Smooth muscle cell of the brain vasculature (primary cell): ENCODE measurements at places on chromosomes 6 and 20.

GRCh38 chr6:69937402-69938136 is 71.2 kb downstream of the COL19A1 start:
- DNase-seq, result no peak

DNA sequence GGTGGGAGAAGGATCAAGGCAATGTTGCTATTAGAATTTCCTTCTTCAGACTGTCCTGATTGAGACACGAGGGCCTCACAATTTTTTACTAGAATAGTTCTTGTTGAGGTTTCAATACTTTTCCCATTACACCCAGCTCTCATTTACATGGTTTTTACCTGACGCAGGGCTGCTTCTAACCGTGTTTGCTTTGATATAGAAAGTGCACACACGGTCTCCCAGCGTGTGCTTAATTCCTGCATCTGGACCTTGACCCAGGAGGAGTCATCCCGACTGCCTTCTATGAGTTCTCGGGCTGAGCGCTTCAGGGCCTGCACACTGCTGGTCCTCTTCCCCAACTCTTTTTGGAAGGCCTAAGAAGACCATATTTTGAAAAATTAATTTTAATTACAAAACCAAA is 160.2 kb downstream of the DST start:
- no peak for DNase-seq

DNA sequence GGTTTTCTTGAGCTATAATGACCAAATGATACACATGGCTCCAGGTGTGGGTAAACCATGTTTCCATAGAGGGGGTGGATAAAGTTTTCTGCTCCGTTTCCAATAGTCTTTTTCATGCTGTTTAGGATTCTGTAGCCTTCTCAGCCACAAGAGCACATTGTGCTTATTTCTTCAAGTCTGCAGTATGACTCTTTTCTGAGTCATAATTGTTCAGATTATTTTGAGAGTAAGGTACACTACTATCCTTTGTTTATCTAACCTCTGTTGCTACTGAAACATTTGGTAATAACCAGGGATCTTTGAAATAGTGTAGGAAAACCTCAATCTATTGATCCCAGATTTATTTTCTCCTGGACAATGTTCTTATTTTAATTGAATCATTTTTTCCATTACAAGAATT is 247.9 kb upstream of the BMP2 start:
- DNase-seq, result peak; percentile 29

GRCh38 chr20:35669681-35670080 is 5.0 kb upstream of the CPNE1 start:
- no peak for DNase-seq

DNA sequence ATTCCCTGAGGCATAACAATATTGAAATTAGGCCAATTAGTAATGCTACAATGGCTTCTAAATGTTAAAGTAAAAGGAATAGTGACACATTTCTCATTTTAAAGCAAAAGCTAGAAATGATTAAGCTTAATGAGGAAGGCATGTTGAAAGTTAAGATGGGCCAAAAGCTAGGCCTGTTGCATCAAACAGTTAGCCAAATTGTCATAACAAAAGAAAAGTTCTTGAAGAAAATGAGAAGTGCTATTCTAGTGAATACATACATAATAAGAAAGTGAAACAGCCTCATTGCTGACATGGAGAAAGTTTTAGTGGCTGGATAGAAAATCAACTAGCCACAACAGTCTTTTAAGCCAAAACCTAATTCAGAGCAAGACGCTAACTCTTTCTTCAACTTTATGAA is 12.9 kb downstream of the OR2A4 start:
- no peak for DNase-seq

DNA sequence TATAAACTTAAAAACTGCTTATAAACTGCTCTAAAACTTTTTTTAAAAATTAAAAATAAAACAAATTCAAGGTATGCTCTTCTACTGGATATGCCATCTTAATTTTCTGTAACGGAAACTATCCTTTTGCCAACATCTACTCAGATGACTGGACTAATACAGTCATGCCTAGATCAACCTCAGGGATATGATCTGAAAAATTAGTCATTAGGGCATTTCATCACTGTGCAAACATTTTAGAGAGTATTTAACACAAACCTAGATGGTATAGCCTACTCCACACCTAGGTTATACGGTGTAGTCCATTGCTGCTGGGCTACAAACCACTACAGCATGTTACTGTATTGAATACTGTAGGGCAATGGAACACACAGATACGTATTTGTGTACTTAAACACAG is 64.8 kb downstream of the TRIM27 start:
- DNase-seq, result no peak

DNA sequence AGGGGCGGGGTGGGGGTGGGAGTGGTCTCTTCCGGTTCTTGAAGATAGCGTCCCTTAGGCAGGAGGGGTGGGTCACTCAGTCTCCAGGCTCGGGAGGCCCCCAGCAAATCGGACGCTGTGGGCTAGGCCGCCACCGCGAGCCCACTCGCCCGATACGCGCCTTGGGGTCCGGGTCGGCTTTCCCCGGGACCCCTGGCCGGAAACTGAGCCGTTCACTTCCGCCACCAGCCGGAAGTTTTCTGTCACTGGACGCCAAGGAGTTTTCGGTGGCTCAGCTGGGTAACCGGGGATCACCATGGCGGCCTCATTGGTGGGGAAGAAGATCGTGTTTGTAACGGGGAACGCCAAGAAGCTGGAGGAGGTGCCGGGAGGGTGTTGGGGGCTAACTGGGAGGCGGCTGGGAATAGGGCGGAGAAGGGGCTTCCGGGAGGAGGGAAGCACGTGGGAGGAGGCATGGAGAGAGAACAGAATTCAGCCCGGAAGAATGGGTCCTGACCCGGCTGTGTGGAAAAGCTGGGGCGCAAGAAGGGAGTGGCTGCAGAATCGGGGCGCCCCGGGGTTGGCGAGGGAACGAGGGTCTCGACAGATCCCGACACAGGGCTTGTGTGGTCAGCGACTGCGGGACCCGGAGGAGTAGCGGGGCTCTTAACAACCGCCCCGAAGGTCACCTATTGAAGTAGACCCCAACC is at the start of gene ITPA:
Gene ITPA, plus strand, starts transcription at position 242 of the 689 bp plus-strand sequence. Its CDS starts 54 bp downstream, at position 296.
- DNase-seq, result no peak

- DNase-seq, result no peak
These were observed 17.0 kb downstream of the TFAP2A start for GRCh38 chr6:10397756-10398445.

DNA sequence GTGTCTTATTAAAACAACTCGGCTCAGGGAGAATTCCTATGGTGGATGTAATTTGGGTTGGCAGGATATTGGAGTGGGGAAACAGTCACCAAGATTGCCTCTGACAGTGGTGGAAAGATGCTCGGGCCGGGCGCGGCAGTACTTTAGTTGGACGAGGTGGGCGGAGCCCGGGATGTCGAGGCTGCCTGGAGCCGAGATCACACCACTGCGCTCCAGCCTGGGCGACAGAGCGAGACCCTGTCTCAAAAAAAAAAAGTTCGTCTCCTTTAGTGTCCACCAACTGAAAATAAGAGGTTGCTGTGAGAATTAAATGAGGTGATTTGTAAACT is 621 bp downstream of the NOL7 start:
- no peak for DNase-seq

DNA sequence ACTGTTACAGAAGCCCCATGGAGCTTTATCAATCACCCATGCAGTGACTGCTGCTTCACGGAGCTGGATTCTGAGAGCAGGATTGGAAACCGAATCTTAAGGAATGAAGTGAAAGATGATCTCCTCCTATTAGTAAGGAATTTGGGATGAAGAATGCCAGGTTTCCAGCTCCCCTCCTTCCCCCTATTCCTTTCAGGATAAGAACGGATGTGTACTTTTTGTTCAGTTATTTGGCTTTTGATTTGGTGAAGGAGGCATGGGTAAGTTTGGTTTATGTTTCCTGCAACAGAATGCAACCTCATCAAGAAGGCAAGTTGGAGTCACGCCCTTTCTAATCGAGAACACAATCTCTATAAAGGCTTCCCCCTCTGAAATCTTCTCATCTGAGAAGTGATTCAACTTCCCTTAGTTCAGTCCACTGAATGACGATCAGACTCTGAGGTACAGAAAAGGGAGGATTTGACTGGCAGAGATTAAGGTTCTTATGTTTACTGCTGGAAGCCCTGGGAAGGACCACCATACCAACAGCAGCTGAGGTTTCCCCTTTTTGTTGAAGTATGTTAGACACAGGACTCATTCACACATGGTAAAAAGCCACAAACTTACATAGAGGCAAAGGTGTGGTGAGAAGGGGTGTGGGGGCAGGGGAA is 5.5 kb downstream of the ELMO2 start:
- no peak for DNase-seq

DNA sequence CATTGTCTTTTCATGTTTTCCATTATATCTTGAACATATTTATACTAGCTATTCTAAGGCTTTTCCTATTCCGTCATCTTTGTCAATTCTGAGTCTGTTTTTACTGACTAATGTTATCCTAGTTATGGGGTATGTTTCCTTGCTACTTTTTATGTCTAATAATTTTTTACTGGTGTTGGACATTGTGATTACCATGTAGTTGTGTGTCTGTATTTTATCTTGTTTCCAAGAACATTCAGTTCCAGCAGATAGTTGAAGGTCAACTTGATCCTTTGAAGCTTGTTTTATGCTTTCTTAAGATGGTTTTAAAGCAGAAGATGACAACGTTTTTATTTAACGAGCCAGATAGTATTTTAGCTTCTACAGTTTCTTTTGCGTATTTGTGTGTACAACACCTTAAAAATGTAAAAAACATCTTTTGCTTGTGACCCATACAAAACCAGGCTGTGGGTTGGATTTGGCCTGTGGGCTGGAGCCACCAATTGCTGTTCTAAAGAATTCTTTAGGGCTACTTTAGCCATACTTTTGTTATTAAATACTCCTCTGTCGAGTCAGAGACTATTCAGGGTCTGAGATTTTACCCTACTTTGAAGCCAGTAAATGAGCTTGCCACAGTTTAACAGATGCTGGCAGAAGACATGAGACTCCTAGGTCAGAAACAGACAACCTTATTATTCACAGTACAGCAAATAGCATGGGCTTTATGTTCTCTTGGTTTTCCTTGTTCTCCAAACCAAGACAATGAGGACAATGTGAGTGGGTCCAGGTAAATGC is 38.7 kb upstream of the REV3L start:
- no peak for DNase-seq

GRCh38 chr20:35561268-35561667 is 19.4 kb downstream of the ERGIC3 start:
- DNase-seq, result no peak

DNA sequence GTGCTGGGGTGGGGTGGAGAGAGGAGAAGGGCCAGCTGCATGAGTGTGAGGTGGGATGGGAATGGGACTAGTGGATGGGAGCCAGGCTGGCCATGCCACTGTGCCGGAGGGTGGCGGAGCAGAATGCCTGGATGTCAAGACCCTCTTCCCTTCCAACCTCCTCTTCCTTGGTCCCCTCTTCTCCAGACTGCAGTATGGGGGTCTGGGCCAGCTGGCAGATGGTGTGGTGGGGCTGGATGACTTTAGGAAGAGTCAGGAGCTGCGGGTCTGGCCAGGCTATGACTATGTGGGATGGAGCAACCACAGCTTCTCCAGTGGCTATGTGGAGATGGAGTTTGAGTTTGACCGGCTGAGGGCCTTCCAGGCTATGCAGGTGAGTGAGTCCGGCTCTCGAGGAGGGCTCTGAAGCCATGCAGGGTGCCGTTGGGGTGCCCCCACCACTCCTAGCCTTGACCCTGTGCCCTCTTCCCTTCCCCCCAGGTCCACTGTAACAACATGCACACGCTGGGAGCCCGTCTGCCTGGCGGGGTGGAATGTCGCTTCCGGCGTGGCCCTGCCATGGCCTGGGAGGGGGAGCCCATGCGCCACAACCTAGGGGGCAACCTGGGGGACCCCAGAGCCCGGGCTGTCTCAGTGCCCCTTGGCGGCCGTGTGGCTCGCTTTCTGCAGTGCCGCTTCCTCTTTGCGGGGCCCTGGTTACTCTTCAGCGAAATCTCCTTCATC is 7.7 kb downstream of the DDR1 start:
- no peak for DNase-seq

GRCh38 chr20:44357555-44358125 is 2.1 kb downstream of the HNF4A start:
- DNase-seq, result no peak

- peak; percentile 44 for DNase-seq
These were observed 358.0 kb upstream of the CITED2 start for GRCh38 chr6:139732451-139732850.

GRCh38 chr20:51313358-51313827 is 229.1 kb downstream of the NFATC2 start:
- no peak for DNase-seq

- DNase-seq, result no peak
These were observed 199.7 kb downstream of the SOD2 start for GRCh38 chr6:159493231-159493897.

- no peak for DNase-seq
These were observed 38.2 kb upstream of the IER3 start for GRCh38 chr6:30782425-30783014.

DNA sequence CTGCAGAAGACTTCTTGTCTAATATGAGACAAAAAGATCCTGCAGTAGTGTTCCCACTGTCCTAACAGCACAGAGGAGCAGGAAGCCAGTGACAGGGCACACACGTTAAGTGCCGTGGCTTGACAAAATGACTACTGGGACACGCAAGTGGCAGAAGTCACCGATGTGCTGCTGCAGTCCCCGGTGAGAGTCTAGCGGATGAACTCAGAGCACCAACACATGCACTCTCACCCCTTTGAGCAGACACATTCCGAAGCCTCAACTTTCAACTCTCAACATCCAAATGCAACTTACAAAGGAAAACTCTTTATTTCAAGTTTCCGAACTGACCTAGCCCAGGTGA is 898 bp downstream of the LAMA4 start:
- no peak for DNase-seq

GRCh38 chr20:57876163-57876562 is 166.3 kb upstream of the PMEPA1 start:
- no peak for DNase-seq

GRCh38 chr6:3457710-3458602 is 1.1 kb upstream of the SLC22A23 start:
- no peak for DNase-seq

DNA sequence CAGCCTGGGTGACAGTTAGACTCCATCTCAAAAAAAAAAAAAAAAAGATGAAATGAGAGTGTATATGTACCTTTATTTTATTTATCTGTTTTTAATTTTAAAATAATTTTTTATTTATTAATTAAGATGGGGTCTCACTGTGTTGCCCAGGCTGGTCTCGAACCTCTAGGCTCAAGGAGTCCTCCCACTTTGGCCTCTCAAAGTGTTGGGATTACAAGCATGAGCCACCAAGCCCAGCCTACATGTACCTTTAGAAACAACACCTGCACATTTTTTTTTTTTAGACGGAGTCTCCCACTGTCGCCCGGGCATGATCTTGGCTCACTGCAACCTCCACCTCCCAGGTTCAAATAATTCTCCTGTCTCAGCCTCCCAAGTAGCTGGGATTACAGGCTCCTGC is 12.1 kb upstream of the PARD6B start:
- no peak for DNase-seq

DNA sequence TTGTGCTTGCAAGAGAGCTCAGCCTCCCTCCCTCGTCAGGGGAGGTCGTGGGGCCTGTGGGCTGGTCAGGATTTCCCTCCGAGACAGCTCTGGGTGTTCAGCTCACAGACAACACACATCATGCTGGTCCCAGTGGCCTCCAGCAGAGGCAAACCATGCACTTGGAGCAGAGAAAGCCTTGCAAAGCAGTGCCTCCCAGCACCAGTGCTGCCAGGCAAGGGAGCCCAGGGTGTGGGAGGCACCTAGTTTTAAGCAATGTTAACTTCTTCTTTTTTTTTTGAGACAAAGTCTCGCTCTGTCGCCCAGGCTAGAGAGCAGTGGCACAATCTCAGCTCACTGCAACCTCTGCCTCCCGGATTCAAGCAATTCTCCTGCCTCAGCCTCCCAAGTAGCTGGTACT is 34.0 kb upstream of the INSM1 start:
- DNase-seq, result no peak

- no peak for DNase-seq
These were observed 153.3 kb downstream of the PREX1 start for GRCh38 chr20:48674461-48674860.

GRCh38 chr6:45558858-45559257 is 181.1 kb upstream of the SUPT3H start:
- DNase-seq, result no peak
